Cardiac muscle cell (in vitro differentiated cells and primary cell): ENCODE measurements at places on chromosomes 16 and 17.

GRCh38 chr17:77853191-77853977 is 105.1 kb upstream of the TNRC6C start:
- H3K4me3 ChIP-seq: no peak overlapping the region
- H3K36me3 ChIP-seq: no peaks in the 10 kb centered on the region
- H3K27ac ChIP-seq: no peak overlapping the region
- no peaks in the 10 kb centered on the region for H3K4me1 ChIP-seq
- no peak for DNase-seq

DNA sequence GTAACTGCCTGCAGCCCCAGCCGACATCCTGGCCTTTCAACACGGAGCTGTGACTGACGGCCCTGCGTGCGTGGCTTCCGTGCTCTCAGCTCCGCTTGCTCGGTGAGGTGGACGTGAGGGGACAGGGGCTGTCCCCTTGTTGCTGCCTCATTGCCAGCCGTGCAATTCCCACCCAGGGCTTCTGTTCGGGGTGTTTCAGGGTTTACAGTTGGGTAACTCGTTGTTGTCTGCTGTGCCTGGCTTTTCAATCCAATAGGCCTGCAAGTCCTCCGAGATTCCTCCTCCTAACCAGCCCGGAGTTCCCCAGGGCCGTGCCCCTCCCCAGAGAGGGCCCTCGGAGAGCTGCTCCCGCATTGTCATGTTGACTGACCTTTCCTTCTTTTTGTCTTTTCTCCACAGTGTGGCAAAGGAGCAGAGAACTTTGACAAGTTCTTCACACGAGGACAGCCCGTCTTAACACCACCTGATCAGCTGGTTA is 31.4 kb upstream of the CACNG5 start:
- no peak for DNase-seq
- H3K27me3 ChIP-seq: no peaks in the 10 kb centered on the region
- no peaks in the 10 kb centered on the region for H3K4me1 ChIP-seq

GRCh38 chr16:19555938-19556771 is 652 bp downstream of the VPS35L start:
- peak; percentile 14 for DNase-seq
- H3K4me1 ChIP-seq: no peaks in the 10 kb centered on the region
- H3K27ac ChIP-seq: peak overlapping the region; percentile 88
- peaks cover 5% of the 10 kb centered on the region for H3K36me3 ChIP-seq
- peak overlapping the region; percentile 81 for H3K4me3 ChIP-seq

GRCh38 chr17:81966343-81967243 is 5.6 kb upstream of the NOTUM start:
- H3K4me1 ChIP-seq: peaks cover 17% of the 10 kb centered on the region
- peak; percentile 79 for DNase-seq
- no peaks in the 10 kb centered on the region for H3K36me3 ChIP-seq
- no peak overlapping the region for H3K27ac ChIP-seq

DNA sequence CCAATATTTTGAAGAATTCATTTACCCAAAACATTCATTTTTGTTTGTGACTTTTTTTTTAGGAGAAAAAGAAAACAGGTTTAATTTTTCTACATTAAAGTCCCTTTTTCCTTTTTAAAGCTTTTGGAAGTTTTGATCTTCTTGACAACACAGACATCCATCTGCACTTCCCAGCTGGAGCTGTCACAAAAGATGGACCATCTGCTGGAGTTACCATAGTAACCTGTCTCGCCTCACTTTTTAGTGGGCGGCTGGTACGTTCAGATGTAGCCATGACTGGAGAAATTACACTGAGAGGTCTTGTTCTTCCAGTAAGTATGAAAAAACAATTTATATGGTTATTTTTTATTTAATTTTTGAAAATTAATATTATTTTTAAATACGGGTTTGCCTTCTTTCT is 37.2 kb downstream of the SIAH1 start:
- H3K4me3 ChIP-seq: no peak overlapping the region
- H3K4me1 ChIP-seq: no peaks in the 10 kb centered on the region
- no peaks in the 10 kb centered on the region for H3K27me3 ChIP-seq

GRCh38 chr16:7182510-7183109 is 150.0 kb upstream of the RBFOX1 start:
- H3K36me3 ChIP-seq: no peaks in the 10 kb centered on the region
- no peaks in the 10 kb centered on the region for H3K4me1 ChIP-seq
- no peaks in the 10 kb centered on the region for H3K27me3 ChIP-seq

DNA sequence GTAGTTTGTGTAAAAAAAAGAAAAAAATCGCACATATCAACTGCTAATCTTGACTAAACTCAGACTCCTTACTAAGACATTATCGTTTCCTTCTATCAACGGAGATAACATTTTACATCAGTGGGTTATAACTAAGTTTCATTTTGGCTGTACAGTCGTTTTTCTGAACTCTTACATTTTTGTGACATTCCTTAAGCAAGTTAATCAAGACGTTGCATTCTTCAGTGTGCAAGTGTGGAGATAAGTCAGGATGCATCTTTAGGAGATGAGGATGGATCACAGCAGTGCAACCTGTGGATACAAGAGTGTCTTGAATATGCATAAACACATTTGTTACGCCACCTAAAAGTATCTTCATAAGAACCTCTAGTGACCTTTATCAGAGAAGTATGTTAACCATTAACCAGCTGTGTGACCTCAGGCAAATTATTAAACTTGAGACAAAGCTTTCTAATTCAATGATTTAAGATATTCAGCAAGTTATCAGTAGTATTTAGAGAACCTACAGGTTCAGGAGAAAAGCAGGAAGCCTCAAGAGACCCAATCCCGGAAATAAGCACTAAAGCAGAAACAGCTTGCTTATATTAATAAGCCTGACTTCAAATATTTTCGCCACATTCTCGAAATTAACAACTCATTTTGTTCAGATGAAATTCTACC is 9.4 kb downstream of the CMC2 start:
- H3K27ac ChIP-seq: no peak overlapping the region
- no peaks in the 10 kb centered on the region for H3K36me3 ChIP-seq
- H3K27me3 ChIP-seq: no peaks in the 10 kb centered on the region
- peaks cover 9% of the 10 kb centered on the region for H3K4me1 ChIP-seq
- H3K4me3 ChIP-seq: no peak overlapping the region
- DNase-seq: no peak

DNA sequence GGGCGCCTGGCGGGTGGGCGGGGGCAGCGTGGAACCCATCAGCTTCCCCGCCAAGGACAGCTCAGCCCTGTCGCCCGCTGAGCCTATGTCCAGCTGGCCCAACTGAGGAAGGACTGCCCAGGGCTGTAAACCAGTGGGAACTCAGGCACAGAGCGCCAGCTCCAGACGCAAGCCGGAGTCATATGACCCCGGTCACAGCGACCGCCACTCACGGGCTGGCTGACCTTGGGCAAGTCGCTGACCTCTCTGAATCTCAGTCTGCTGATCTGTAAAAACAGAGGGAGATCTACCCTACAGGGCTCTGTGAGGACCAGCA is 170.0 kb downstream of the C16orf78 start:
- no peak overlapping the region for H3K4me3 ChIP-seq
- DNase-seq: no peak
- H3K4me1 ChIP-seq: peaks cover 8% of the 10 kb centered on the region
- H3K36me3 ChIP-seq: no peaks in the 10 kb centered on the region
- H3K27me3 ChIP-seq: no peaks in the 10 kb centered on the region
